Naive thymus-derived CD8-positive, alpha-beta T cell (primary cell): ENCODE measurements at places on chromosomes 4 and X. TPM values are rescaled to one million over a fixed set of nuclear protein-coding genes. Genes with fewer than 3 reads are reported as not detected.

PNCK gene
- total RNA-seq = not detected

PPARGC1A gene
- not detected for total RNA-seq

NXF2B gene
- not detected for total RNA-seq

ZNF280C gene
- 6.7 TPM for total RNA-seq

F8A3 gene
- 14.5 TPM for total RNA-seq

FAM120C gene
- 21.3 TPM for total RNA-seq

ZCCHC18 gene
- total RNA-seq = 24.2 TPM

NAP1L3 gene
- total RNA-seq = 9.4 TPM

RHOXF2 gene
- total RNA-seq = not detected

DNA sequence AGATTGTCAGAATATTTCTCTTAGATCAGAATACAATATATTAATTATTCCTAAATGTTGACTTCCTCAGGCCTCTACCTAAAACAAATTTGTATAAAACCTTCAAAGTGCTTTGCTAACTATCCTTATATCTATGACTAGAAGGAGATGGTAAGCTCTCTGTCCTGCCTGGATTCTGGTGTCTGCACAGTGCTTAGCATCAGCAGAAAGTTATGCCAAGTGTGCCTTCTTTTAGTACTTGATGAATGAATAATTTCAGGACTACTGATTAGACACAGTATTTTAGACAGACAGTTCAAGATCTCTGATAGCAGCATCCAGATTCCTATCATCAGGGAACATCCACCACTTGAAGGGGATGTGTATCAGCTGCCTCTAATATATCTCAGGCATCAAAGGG, 242.4 kb upstream of the TLL1 start:
- DNase-seq = no peak

DNA sequence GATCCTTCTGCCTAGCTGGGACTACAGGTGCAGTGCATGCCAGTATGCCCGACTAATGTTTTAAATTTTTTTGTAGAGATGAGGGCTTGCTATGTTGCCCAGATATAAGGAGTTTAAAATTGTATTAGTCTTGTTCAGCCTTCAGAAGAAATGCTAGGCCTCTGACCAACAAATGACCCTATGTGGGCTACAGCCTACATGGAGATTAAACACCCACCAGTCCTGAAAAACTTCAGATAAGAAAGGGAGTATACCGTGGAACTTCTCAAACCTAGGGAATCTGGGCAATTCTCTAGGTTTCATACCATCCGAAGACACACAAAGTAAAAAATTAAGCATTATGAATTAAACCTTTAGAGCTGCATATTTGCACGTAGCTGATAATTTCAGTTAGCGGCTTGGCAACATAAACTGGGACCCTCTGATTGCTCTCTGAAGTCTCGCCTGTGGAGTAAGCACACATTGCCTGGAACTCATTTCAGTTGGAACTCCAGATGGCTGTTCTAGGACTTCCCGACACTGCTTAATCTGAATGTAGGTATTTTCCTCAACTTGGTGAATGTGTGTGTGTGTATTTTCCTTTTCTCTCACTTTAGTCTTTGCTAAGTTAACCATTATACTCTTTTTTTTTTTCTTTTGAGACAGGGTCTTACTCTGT, 33.0 kb downstream of the MOB1B start:
- no peak for DNase-seq

DNA sequence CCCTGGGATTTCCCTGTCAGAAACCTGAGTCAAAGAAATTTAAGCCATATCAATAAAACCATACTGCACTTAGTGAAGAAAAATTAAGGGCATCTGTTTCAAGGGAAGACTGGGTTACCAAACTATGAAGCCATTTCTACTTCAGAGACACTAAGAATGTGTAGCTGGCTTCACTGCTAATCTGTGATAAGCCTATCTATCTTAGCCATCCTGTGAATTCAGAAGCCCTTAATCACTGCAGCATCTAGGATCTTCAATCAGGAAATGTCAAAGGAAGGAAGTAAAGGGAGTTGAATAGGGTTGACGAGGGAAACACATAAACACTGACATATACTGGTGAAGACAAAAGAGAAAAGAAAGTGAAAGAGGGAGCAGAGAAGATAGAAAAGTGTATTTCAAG, 777.6 kb upstream of the DIAPH2 start:
- DNase-seq = no peak

- no peak for DNase-seq
These were observed 13.6 kb downstream of the RGS12 start for GRCh38 chr4:3306450-3306849.

DNA sequence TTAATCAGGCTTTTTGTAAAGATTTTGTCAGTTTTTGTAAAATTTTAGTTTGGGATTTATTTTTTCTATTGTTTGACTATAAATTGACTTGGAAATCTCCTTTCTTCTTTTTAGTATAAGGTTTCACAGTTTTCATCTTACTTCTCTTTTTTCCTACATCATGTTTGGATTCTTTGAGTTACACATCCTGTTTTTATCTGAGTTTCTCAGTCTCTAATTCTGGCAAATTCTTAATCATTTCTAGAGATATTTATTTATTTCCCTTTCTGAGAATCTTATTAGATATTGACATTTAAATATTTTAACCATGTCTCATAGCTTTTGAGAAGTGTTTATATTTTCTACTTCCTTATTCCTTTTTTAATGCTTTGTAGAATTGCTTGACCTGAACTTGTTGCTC, 20.7 kb downstream of the USP53 start:
- DNase-seq = no peak

GRCh38 chr4:16261313-16261878, 35.1 kb upstream of the TAPT1 start:
- no peak for DNase-seq

- peak; percentile 14 for DNase-seq
These were observed 5.0 kb upstream of the TSPAN5 start for GRCh38 chr4:98663226-98664006.

DNA sequence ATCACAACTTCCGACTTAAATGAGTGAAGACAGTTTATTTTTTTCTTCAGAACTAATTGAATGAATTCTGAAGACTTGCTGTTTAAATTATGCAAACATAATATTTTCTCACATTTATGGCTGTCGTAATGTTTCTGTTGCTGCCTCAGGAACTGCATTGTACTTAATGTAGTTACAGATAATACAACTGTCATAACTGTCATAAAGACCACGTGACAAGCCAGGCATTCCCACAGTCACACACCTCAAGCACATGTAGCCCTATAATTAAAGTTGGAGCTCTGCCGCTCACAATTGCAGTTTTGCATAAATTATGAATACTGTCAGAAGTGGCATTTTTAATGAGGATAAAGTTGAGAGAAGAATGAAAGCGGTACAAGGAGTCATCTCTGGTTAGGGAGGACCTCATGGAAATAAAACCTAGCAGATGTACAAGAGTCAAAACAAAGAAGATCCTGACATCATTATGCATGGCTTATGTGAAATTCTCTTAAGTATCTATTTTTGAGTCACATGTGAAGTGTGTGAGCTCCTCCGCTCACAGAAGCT, 38.5 kb upstream of the GALNTL6 start:
- DNase-seq = no peak

DNA sequence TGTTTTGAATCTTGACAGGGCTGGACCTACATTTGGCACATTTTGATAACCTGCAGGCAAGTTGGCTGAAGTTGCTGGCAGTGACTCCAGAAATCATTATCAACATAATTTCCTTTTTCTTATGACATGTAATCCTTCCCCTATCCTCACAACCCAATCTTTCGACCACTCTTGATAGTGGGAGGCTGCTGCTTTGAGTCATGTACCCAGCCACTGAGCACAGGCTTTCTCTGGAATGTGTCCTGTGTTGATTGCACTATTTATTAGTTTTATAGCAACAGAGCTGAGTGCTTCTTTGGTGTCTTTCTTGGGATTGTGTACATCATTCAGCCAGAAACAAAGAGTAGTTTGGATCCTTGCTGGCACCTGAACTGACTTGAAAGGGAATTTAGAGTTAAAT, 183.1 kb upstream of the LEF1 start:
- DNase-seq = no peak

GRCh38 chrX:103615781-103616371, 8.1 kb downstream of the TCEAL3 start:
- no peak for DNase-seq

DNA sequence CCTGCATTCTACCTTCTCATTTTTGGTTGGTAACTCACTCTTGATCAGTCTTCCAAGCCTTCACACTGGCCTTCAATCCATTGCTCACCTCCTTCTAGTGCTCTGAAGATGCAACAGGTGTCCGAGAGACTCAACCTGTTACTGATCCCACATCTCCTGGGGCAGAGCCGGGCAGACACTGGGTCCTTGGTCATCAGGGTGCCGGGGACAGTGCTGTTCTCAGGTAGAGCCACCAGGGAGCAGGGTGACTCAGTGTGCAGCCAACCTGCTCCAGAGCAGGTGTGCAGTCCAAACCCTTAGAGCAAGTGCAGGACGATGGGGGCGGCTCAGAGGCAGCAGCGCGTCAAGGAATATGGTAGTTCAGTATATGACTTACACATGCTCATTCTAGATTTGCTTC, 188.4 kb downstream of the DHX15 start:
- DNase-seq = no peak

- DNase-seq = no peak
These were observed 11.6 kb upstream of the BMP2K start for GRCh38 chr4:78764498-78764961.

GRCh38 chr4:111748157-111748556, 397.1 kb upstream of the FAM241A start:
- DNase-seq = no peak

DNA sequence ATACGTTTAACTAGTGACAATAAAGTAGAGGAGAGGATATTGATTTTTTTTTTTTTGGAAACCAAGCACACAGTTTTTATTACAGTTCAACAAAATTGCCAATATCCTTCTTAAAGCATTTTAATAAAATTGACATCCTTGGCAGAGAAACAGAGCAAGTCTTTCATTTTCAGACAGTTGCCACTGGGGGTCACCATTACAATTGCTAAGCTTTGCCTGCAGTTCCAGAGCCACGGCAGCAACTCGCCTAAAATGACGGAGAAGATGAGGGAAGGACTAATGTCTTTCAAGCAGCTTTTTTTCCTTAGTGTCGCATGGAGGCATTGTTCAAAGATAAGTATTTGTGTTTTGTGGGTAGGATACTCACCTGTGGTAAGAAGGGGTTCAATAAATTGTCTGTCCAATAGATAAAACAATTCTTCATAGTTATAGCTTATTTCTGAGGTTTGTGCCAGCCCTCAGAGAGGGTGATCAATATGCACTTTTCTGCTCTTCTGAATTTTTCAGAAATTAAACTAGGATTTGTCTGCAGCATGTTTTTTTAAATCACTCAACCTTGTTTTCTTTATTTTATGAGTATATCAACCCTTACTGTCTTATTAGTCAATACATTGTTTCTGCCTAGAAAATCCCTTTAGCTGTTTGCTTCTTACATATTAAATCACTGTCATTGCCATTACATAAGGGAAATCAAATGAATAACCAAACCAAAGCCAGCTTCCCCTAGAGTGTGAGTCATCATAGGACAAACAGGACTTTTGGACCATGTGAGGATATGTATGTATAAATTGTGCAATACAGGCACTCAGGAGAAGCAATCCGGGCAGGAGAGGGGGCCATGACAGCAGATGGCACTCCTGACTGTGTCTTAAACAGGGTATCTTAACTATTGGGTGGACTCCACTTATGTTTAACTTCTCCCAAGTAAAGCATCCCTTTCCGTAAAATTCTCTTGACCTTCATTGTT, 508.1 kb upstream of the ARX start:
- no peak for DNase-seq
